ENCODE measurements at places on chromosomes 16 and 17.

DNA sequence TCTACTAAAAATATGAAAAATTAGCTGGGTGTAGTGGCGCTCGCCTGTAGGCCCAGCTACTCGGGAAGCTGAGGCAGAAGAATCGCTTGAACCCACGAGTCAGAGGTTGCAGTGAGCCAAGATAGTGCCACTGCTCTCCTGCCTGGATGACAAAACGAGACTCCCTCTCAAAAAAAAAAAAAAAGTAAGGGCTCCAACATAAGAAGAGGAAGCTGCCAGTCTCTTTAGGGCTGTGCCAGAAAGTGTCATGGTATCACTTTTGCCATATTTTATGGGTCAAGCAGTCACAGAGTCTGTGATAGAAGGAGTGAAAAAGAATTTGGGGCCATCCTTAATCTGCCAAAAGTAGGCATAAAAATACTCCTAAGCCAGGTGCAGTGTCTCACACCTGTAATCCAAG is 1.4 kb upstream of the PIPOX start:
- no peak for DNase-seq

DNA sequence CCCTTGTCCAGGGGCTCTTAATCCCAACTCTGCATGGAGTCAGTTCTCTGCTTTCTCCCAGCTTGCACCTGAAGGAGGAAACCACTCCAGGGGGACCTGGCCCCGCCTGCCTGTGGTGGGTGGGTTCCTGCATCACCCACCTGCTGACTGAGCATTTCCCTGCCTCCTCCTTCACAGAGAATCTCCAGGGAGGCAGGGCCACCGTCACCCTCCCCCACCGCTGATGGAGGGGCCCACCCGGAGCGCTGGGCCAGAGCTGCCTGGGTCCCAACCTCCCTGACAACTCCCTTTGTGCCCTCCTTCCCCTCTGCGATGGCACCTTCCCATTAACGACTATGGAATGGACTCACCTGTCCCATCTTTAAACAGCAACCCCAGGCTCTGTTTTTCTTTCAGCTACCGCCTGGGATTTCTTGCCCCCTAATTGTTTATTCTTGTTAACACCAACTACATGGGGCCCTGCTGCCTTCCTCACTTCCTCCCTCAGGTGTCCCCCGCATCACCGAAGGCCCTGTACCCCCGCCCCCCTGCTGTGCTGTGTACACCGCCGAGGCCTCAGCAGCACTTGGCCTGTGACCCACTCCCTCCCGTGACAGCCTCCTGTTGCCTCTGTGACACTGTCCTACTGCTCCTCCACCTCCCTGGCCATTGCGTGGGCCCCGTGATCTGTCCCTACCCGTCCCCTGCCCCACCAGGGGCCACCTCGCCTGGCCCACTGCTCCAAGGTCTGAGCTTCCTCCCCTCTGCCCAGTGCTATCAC is 842 bp upstream of the TEDC2 start:
- DNase-seq: no peak

GRCh38 chr16:63289834-63290460 is 1253.7 kb upstream of the CDH8 start:
- DNase-seq: no peak

- no peak for DNase-seq
These were observed 1.4 kb downstream of the RHBDL1 start for GRCh38 chr16:676913-677312.

- DNase-seq: no peak
These were observed 605.5 kb downstream of the TOX3 start for GRCh38 chr16:51941412-51941811.

DNA sequence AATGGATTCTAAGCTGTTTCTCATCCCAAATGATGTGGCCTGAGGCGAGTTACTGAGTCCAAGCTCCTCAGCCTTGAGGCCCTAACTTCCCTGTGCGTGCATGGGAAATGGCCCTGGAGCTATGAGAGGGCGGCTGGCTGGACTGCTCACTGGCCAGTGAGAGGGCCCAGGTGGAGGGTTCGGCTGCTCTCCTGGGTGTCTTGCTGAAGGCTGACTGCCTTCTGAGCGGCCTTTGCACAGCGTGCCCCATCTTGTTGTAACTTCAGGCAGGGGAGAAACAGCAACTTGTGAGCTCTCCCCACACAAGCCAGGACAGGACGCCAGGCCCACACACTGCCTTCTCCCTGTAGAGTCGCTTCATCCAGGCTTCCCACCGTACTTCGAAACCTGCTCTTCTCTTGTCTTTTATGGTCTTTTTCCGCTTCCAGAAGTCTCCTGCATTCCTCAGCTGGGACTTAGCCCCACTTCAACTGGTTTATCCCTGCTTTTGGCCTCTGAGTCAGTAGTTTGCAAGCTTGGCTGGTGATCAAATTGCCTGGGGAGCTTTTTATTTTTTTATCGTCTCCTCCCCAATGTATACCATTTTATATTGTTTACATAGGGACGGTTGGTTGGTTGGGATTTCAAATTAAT is 13.3 kb downstream of the CDH3 start:
- no peak for DNase-seq

GRCh38 chr17:72021417-72022041 is 99.3 kb upstream of the SOX9 start:
- no peak for DNase-seq

DNA sequence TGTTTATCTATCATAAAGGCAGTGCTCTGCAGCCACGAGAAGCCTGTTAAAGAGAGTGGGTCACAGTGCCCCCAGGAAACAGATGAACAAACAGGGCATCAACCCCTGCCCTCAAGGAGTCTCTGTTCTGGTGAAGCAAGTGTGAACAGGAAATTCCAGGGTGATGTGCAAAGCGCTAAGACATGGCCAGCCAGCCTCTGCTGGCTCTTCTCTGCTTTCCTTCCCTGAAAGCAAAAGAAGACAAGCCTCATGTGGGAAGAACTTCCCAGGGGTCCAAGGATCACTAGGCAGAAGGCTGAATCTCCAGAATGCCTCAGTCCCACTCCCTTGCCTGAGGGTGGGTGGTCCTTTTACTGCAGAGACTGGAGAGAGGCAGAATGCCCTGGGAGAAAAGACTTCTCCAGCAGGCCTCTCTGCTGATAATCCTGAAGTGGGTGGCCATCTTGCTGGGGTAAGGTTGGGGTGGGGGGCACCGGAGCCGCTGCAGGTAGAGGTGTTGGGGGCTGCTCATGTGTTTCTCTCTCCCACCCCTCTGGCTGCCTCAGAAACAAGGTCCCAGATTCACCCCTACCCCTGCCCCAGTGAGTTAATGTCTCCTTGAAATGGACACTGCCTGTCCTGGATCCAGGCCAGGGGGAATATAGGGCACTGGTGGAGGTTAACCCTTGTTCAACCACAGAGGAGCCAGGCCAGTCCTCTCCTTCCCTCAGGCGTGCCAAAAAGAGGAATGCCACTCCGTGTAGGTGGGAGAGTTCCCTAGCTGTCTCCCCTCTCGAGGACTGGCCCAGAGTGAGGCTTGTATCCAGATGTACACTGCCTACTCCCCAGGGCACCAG is 2.4 kb downstream of the ANKRD13B start:
- DNase-seq: no peak
